Endothelial cell of umbilical vein (primary cell): ENCODE measurements at places on chromosomes 2 and 18.

DNA sequence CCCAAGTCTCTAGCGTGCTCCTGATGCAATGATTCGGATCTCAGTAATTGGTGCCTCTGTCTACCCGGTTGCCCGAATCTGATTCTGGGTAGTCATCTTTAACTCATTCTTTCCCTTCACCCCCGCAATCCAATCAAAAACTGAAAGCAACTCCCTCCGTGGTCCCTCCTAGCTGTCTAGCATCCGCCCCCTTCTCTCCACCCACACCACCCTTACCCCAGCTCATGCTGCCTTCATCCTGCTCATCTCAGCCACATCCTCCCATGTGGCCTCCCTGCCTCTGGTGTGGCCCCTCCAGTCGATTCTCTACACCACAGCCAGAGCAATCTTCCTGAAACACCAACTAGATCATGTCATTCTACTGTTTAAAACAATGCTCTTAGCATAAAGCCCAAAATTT, 62.3 kb downstream of the TTC32 start:
- H3K4me3 ChIP-seq: no peak overlapping the region
- H3K27ac ChIP-seq: no peak overlapping the region
- no peaks in the 10 kb centered on the region for H3K4me1 ChIP-seq
- H3K36me3 ChIP-seq: no peaks in the 10 kb centered on the region
- no peaks in the 10 kb centered on the region for H3K27me3 ChIP-seq

GRCh38 chr2:156561326-156561725, 125.1 kb downstream of the GPD2 start:
- H3K4me1 ChIP-seq: no peaks in the 10 kb centered on the region
- no peak overlapping the region for H3K27ac ChIP-seq
- H3K27me3 ChIP-seq: no peaks in the 10 kb centered on the region
- DNase-seq: no peak
- H3K36me3 ChIP-seq: no peaks in the 10 kb centered on the region

- H3K4me3 ChIP-seq: peak overlapping the region; percentile 37
- no peaks in the 10 kb centered on the region for H3K36me3 ChIP-seq
- no peaks in the 10 kb centered on the region for H3K27me3 ChIP-seq
- DNase-seq: peak; percentile 69
Measured at GRCh38 chr2:221529177-221529942, 42.7 kb downstream of the EPHA4 start.

- no peaks in the 10 kb centered on the region for H3K4me1 ChIP-seq
- H3K4me3 ChIP-seq: no peak overlapping the region
- no peak for DNase-seq
- H3K27ac ChIP-seq: no peak overlapping the region
Measured at GRCh38 chr2:150045601-150046000, 441.9 kb downstream of the RND3 start.

GRCh38 chr2:48900321-48901014, 144.9 kb upstream of the LHCGR start:
- DNase-seq: no peak
- no peak overlapping the region for H3K4me3 ChIP-seq
- no peaks in the 10 kb centered on the region for H3K36me3 ChIP-seq
- no peak overlapping the region for H3K27ac ChIP-seq

DNA sequence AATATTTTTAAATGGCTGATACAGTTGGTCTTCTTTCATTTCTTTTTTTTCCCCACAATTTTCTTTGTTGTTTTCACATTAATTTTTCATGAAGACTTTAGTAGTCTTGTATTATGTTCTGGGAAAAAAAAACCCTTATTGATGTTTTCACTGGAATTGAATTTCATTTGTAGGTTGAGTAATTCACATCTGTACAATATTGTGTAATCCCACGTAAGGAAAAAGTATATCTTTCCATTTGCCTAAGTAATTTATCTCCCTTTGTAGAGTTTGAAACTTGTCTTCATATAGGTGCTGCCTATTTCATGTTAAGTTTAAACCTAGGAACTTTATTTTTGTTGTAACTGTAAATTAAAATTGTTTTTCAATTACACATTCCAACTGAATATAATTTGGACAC, 2.0 kb downstream of the DNAJC27 start:
- H3K4me3 ChIP-seq: no peak overlapping the region
- H3K4me1 ChIP-seq: peaks cover 10% of the 10 kb centered on the region
- H3K36me3 ChIP-seq: no peaks in the 10 kb centered on the region
- no peaks in the 10 kb centered on the region for H3K27me3 ChIP-seq

GRCh38 chr18:42030586-42031182, 75.7 kb downstream of the PIK3C3 start:
- H3K4me1 ChIP-seq: no peaks in the 10 kb centered on the region
- DNase-seq: peak; percentile 37
- peaks cover 3% of the 10 kb centered on the region for H3K36me3 ChIP-seq

GRCh38 chr2:158835431-158835830, 40.3 kb downstream of the DAPL1 start:
- H3K27ac ChIP-seq: no peak overlapping the region
- H3K4me3 ChIP-seq: no peak overlapping the region
- no peaks in the 10 kb centered on the region for H3K36me3 ChIP-seq
- H3K27me3 ChIP-seq: peaks cover 3% of the 10 kb centered on the region

DNA sequence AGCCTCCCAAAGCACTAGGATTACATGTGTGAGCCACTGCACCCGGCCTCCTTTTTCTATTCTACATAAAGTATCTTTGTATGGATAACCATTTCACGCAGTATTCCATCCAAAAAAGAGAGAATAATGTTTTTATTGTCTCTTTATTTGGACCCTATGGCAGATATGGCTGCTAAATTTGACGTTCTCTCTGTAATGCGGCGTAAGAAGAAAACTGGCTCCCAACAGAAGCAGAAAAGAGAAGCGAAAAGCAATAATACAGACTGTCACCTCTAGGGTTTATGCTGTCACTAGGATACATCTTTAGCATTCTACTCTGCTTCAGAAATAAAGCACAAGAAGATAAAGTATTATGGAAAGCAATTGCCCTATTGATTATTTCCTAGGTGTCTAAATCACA, 55.9 kb downstream of the FN1 start:
- no peak overlapping the region for H3K27ac ChIP-seq
- H3K36me3 ChIP-seq: peaks cover 83% of the 10 kb centered on the region
- no peaks in the 10 kb centered on the region for H3K27me3 ChIP-seq
- H3K4me1 ChIP-seq: no peaks in the 10 kb centered on the region
- DNase-seq: no peak
- no peak overlapping the region for H3K4me3 ChIP-seq

DNA sequence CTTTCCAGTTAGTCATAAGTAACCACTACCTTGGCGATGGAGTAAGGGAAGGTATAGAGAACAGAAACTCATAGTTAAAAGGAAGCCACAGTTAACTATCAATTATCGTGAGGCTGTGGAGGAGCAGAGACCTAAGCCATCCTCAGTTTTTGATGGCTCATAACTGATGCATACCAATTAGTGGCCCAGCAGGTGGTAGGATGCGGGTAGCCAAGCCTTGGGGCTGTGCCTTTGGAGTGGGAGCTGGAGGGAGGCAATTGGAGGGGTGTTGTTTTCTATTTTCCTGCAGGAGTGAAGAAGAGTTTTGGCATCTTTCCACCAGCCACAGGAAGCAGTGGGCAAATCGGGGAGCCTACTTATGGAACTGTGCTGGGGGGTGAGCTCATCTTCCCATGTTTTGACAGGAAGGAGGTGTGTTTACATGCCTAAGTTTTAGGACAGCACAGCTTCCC, 194.8 kb downstream of the TPGS2 start:
- no peak for DNase-seq
- H3K27ac ChIP-seq: no peak overlapping the region
- H3K4me1 ChIP-seq: no peaks in the 10 kb centered on the region
- H3K27me3 ChIP-seq: no peaks in the 10 kb centered on the region
- H3K4me3 ChIP-seq: no peak overlapping the region
- H3K36me3 ChIP-seq: no peaks in the 10 kb centered on the region

DNA sequence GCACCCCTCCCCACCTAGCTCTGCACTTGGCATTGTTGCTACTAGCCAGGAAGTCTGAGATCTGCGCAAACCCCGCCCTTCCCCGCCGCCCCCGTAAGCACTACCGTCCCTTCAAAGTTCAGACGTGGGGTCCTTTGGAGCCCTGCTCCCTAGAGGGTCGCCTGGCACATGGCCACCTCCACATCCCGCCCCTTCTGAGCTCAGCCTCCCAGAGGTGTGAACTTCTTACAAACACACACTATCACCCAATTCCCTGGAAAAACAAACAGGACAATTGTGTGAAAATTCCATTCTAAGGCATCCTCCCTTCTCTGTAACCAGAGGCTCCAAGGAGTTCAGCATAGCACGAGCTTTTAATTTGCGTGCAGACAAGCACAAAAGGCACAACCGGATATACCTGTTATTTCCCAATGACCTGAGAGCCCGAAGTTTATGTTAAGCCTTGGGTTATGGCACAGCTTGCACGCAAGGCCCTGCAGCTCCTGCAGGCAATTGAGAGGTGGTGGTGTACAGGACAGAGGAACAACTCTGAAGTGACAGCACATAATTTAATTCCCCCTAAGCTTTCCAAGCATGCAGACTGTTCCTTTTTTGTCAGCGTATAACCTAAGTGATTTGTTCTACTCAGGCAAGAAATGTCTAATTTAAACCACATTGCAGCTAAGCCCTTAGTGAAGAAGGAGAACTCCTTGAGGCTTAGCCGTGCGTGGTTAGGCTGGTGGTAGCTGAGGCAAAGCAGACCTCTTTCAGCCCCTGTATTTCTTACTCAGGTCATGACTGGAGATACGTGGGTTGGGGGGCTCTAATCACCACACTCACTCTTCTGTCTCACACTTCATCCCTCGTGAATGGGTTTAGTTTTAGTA, 20.3 kb upstream of the CYP1B1 start:
- H3K36me3 ChIP-seq: no peaks in the 10 kb centered on the region
- no peak for DNase-seq
- peaks cover 39% of the 10 kb centered on the region for H3K27me3 ChIP-seq
- no peak overlapping the region for H3K4me3 ChIP-seq
- no peaks in the 10 kb centered on the region for H3K4me1 ChIP-seq
- no peak overlapping the region for H3K27ac ChIP-seq
